Myocyte (in vitro differentiated cells): ENCODE measurements at places on chromosomes 11 and 22. TPM values are rescaled to one million over a fixed set of nuclear protein-coding genes. Genes with fewer than 3 reads are reported as not detected.

The CTSW gene
- total RNA-seq = not detected in 2 replicates

GRCh38 chr11:7603031-7603781 is 70.1 kb downstream of the CYB5R2 start:
- no peak for DNase-seq

The C11orf42 gene
- not detected in 2 replicates for total RNA-seq

DNA sequence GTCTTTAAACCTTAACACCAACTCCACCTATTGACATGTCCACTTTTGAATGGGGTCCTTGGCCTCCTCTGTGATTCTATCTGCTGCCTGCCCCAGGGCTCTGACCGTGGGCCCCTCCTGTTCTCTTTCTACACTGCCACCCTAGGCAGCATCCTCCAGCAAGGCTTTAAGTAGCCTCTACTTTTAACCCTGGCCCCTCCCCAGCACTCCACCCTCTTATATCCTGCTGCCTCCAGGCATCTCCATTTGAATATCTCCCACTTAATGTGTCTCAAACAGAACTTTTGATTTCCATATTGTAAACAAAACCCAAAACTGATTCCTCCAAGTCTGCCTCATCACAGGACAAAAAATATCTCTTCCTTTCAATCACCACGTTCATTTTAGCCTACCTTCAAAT is 90.5 kb upstream of the ARHGAP32 start:
- no peak for DNase-seq

- no peak for DNase-seq
These were observed 7.3 kb downstream of the DNAL4 start for GRCh38 chr22:38786631-38787030.

The TMPRSS6 gene
- not detected in 2 replicates for total RNA-seq

DNA sequence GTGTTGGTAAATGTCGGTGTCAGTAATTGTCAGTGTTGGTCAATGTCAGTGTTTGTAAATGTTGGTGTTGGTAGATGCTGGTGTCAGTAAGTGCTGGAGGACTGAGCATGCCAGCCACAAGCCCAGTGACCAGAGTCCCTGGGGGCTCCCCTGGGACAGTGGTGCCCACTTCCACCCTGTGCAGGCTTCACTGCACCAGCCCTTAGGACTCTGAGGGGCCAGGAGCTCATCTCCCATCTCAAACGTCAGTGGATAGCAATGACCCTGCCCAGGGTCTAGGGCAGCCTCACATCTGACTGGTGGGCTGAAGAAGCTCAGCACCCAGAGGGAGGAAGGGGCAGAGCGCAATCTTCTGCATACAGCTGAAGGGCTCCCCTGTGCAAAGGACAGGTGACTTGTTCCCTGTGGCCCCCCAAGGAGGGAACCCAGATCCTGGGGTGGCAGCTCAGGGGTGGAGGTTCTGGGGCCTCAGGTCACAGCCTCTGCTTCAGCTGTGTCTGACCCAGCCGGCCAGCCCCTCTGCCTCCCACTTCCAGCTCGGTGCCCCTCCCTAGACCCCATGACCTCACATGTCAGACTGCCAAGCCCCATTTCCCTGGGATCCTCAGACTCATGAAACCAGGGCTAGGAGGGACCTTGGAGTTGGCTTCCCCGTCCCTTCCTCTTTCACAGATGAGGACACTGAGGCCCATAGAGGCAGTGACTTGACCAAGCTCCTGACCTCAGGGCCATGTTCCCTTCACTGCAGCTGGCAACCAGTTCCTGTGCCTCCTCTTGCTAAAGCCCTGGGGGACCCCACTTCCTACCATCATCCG is 138.4 kb downstream of the CRYBB2 start:
- no peak for DNase-seq

- no peak for DNase-seq
These were observed 18.0 kb upstream of the CHST1 start for GRCh38 chr11:45683271-45684058.

DNA sequence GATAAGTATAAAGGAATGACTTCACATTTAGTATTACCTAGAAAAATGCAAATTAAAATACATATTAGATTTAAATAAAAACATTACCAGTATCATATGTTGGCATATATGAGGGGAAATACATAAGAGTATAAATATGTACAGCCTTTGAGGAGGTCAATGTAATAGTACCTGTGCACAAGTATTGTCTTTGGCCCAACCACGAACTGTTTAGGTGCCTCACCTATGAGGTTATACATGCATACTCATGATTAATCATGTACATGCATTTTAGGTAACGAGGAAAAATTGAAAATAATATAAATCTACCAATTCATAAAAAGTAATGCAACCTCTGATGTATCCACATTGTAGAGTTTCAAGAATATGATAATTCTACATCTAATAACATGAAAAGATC is 909.8 kb downstream of the METTL15 start:
- no peak for DNase-seq

DNA sequence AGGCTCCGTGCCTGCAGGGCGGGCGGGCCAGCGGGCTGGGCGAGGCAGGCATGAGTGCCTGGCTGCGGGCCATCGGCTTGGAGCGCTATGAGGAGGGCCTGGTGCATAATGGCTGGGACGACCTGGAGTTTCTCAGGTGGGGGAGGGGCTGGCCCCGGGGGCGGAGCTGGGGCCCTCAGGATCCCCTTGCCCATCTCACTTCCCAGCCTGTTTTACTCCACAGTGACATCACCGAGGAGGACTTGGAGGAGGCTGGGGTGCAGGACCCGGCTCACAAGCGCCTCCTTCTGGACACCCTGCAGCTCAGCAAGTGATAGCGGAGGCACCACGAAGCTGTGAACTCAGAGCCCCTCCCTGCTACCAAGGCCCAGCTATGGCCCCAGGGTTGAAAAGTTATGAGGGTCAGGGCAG is 5.9 kb downstream of the PHOX2A start:
- DNase-seq = peak; percentile 63

DNA sequence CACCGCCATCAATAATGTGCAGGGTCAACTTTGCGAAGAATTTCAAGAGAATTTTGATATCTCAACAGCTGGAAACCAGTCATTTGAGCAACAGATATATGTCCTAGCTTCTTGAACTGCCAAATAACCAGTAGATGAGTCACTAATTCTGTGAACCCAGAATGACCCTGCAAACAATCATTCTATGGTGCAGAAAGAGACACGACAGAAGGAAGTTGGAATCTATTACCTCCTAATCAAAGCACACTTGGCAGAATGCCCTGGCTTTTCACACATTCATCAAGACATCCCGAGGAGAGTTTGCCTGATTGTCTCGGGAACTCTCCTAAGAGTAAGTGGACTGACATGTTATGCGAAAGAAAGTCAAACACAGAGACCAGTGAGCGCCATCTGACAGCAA is 621.1 kb downstream of the OPCML start:
- DNase-seq = peak; percentile 8

The CCDC188 gene
- total RNA-seq = 0.40 and 2.2 TPM in 2 replicates

GRCh38 chr11:126111458-126112116 is 48.9 kb upstream of the CDON start:
- peak; percentile 69 for DNase-seq

- no peak for DNase-seq
These were observed 11.8 kb downstream of the MB start for GRCh38 chr22:35605369-35605680.

The KDM4E gene
- not detected in 2 replicates for total RNA-seq

The LARGE1 gene
- 22.6 and 23.9 TPM in 2 replicates for total RNA-seq

DNA sequence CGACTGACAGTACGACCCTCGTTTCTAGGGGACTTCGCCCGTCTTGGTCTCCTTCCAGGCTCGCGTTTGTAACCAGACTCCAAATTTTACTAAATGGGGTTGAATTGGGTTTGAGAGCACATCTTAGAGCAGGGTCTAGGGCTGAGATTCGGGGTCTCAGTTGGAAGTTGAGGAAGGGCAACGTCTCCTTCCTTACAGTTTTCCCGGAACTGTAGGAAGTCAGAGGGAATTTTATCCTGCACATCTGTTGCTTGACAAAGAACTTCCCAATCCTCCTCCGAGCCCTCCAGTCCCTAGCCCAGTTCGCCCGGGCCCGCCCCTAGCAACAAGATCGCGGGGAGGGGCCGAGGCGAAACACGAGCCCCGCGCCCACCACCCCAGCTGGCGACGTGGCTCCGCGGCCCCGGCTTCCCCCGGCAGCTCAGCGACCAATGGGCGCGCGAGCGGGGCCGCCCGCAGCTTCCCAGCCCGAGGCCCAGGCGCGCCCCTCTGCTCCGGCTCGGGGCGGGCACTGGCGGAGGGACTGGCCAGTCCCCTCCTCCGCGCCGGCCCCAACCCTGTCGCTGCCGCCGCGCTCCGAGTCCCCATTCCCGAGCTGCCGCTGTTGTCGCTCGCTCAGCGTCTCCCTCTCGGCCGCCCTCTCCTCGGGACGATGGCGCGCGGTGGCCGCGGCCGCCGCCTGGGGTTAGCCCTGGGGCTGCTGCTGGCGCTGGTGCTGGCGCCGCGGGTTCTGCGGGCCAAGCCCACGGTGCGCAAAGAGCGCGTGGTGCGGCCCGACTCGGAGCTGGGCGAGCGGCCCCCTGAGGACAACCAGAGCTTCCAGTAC is at the start of gene RCN1:
RCN1 (plus strand) TSS at position 530 of the 826 bp plus-strand sequence; CDS start at position 653, 123 bp downstream.
- peak; percentile 90 for DNase-seq

The PANX2 gene
- 0.08 and 0.26 TPM in 2 replicates for total RNA-seq

- peak; percentile 53 for DNase-seq
These were observed 19.2 kb upstream of the ASPHD2 start for GRCh38 chr22:26409719-26410335.

The MUC5AC gene
- total RNA-seq = not detected in 2 replicates

GRCh38 chr11:117814766-117815261 is 9.7 kb downstream of the FXYD2 start:
- no peak for DNase-seq

- peak; percentile 15 for DNase-seq
These were observed 54.1 kb upstream of the UBASH3B start for GRCh38 chr11:122601141-122602125.

DNA sequence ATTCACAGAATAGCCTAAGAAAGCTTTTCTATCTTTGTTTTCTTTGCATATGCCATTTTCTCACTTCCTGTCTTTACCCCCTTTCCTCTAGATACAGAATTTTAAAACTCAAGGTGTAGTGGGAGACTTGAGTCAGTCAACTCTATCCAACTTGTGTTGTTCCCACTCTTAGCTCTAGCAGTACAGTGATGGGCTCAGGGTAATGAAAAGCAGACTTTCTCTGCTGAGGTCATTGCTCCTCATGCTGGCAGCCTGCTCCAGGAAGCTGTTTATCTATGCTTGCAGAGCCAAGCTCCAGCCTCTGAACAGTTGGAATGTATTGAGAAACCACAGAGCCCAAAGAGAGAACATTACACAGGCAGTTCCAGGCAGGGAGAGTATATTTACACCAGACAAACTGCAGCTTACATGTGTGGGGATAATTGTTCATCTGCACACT is 68.1 kb downstream of the CSTPP1 start:
- peak; percentile 94 for DNase-seq

The MS4A15 gene
- total RNA-seq = not detected in 2 replicates

DNA sequence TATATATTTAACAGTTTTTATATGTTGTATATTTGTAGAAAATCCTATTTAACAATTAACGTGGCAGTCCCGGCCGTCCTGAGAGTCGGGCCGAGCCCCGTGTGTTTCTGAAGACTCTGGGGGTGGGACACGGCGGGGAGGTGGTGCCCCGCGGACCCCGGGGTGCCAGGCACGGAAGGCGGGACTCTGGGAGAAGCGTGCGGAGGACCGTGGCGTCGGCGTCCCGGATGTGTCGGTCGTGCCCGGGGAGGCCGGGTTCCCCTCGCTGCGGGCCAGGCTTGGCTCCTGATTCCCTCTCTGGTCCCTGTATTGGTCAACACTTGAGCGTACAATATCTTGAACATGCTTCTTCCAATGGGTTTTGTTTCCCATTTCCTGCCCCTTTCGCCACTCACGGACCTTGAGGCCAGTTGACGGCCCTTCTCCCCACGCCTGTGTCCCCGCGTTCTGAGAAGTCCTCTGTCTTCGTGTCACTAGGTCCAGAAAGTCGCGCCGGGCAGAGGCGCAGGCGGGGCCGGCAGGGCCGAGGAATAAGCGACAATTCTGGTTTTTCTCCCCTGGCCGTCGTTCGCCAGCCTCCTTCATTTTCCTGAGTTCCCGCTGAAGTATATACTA is 1076.7 kb downstream of the BRD1 start:
- no peak for DNase-seq

- DNase-seq = peak; percentile 95
These were observed 4.2 kb downstream of the ALDH3B1 start for GRCh38 chr11:68014157-68014946.

- DNase-seq = no peak
These were observed 32.2 kb upstream of the PTPRJ start for GRCh38 chr11:47948137-47948536.

GRCh38 chr22:36352803-36353507 is 34.8 kb downstream of the MYH9 start:
- DNase-seq = peak; percentile 60

The DGAT2 gene
- 1.2 and 1.7 TPM in 2 replicates for total RNA-seq

DNA sequence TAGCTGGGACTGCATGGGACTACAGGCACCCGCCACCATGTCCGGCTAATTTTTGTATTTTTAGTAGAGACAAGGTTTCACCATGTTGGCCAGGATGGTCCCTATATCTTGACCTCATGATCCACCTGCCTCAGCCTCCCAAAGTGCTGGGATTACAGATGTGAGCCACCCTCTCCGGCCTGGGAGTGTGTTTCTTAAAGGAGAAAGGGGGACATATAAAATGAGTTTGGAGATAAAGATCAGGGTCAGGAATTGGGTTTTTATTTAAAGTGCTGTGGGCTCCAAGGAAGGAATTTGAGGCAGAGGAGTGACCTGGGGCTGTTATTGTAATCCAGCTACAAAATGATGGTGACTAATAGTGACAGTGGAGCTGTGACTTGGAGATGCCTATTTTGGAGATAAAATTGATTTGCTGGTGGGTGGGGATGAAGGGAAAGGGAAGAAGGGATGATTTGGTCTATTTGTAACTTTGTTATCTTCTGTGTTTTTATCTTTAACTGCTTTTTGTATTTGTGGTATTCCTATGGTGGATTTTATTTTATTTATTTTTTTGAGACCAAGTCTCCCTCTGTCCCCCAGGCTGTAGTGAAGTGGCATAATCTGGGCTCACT is 5.0 kb downstream of the CRKL start:
- no peak for DNase-seq

The TYR gene
- total RNA-seq = not detected in 2 replicates

GRCh38 chr11:62677156-62677555 is 1.7 kb downstream of the UBXN1 start:
- DNase-seq = no peak
